ENCODE measurements at places on chromosomes 13 and 19. TPM values are rescaled to one million over a fixed set of nuclear protein-coding genes. Genes with fewer than 3 reads are reported as not detected.

The FAM216B gene
- total RNA-seq, result not detected

GRCh38 chr19:11554160-11554559 is 4.9 kb downstream of the ELOF1 start:
- no peak for DNase-seq

- peak; percentile 72 for DNase-seq
Measured at GRCh38 chr19:8308891-8309291, 733 bp upstream of the CD320 start.

GRCh38 chr13:33612641-33613638 is 205.0 kb upstream of the RFC3 start:
- no peak for DNase-seq

DNA sequence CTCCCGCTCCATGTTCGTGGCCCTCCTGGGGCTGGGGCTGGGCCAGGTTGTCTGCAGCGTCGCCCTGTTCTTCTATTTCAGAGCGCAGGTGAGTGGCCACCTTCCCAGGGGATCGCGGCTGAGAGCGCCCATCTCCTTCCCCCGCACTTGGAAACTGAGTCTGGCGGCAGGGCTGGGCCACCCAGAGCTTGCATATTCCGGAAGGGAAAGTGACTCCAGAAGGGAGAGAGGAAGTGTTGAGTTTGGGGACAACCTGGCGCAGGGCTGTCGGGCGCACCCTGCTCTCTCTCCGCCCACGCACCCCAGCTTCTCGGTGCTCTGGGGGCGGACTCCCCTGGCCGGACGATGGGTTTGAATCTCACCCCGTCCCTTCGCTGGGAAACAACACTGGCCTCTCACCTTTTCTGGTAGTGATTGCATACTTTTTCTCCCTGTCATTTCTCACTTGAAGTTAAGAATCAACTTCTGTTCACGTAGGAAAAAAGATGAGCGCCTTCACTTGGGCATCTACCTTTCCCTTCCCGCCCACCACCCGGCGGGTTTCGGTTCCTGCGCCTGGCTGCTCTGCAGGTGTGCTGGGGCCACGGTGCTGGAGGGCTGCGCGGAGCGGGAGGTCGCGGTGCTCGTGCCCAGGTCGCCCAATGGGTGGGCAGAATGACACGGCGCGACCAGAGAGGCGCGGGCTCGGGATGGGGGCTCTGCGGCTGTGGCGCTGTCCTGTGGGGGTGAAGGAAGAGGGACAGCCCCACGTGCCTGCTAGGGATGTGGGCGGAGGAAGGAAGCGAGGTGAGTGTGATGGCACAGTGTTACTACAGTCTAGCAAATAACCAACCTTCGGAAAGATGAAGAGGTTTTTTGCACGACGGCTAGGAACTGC is 721 bp downstream of the TNFSF11 start:
- no peak for DNase-seq

DNA sequence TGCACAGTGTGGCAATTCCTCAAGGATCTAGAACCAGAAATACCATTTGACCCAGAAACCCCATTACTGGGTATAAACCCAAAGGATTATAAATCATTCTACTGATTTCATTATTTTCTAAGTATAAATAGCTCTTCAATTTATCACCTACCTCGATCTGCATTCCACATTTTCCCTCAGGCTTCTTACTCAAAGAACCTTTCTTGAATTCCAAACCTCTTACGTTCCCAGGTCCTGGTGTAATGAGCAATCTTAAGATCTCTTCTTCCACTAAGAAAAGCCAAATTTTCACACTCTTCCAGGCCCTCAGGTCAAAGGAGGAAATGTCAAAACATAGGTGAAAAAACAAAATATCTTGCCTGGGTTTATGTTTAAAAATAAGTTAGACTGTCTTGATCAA is 237.3 kb upstream of the GPC6 start:
- DNase-seq, result no peak

The ZNF564 gene
- total RNA-seq, result 8.3 TPM

The LYL1 gene
- total RNA-seq, result 6.7 TPM

GRCh38 chr13:64553411-64554129 is 2676.6 kb downstream of the PCDH9 start:
- no peak for DNase-seq

GRCh38 chr13:25675060-25675459 is 303.3 kb downstream of the ATP8A2 start:
- DNase-seq, result no peak

The CEACAM5 gene
- 14.0 TPM for total RNA-seq

DNA sequence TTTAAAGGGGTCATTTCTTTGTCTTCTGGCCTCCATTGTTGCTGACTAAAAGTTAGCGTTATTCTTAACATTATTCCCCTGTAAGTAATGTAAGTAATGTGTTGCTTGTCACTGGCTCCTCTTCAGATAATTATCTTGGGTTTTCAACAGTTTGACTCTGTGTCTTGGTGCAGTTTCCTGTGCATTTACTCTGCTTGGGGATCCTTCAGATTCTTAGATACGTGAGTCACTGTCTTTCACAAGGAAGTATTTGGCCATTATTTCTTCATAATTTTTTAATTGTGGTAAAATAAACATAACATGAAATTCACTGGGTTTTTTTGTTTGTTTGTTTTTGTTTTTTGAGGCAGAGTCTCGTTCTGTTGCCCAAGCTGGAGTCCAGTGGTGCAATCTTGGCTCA is 13.5 kb upstream of the OR7D2 start:
- DNase-seq, result no peak

DNA sequence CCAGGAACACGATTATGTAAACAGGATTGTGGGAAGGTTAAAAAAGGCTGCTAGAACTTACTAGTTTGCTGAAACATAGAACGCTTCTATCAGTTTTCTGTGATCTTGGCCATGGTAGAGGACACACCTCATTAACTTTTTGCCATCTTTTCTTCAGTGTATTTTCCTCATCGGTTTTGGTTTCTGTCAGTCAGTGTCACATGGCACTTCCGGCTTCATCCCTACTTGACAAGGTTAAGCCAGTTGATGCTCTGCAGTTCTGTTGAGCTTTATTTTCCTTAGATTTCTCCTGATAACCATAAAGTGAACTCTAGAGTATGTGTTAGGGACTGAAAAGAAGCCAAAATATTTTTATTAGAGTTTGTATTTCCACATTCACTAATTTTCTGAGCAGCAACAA is 147.5 kb downstream of the NDFIP2 start:
- no peak for DNase-seq

The OVOL3 gene
- not detected for total RNA-seq

The IGFL3 gene
- total RNA-seq, result 46.7 TPM

DNA sequence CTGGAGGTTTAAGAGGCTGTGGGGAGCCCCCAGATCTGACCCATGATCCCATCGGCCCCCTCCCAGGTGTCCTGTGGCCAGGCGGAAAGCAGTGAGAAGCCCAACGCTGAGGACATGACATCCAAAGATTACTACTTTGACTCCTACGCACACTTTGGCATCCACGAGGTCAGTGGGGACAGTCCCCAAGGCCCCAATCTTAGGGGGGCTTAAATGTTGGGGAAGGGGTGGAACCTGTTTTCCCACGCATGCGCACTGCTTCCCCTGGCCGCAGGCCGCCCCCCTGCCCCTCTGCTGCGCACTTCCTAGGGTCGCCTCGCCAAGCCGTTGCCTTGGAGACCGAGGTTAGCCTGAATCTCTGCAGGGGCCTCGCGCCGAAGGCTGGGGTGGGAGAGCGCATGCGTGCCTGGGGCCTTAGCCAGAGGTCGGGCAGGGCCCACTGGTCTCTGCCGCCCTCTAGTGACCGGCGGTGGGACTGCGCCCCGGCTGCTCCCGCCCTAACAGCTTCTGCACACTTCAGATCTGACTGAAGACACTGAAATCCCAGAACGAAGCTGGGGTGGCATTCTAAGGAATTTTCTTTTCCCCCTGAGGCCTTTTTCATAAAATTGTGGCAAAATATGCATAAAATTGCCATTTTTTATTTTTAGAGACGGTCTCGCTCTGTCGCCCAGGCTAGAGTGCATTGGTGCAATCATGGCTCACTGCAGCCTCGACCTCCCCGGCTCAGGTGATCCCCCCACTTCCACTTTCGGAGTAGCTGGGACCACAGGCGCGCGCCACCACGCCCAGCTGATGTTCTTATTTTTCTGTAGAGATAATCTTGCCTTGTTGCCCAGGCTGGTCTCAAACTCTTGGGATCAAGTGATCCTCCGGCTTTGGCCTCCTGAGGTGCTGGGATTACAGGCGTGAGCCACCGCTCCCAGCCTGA is 3.6 kb downstream of the PRMT1 start:
- DNase-seq, result peak; percentile 81

DNA sequence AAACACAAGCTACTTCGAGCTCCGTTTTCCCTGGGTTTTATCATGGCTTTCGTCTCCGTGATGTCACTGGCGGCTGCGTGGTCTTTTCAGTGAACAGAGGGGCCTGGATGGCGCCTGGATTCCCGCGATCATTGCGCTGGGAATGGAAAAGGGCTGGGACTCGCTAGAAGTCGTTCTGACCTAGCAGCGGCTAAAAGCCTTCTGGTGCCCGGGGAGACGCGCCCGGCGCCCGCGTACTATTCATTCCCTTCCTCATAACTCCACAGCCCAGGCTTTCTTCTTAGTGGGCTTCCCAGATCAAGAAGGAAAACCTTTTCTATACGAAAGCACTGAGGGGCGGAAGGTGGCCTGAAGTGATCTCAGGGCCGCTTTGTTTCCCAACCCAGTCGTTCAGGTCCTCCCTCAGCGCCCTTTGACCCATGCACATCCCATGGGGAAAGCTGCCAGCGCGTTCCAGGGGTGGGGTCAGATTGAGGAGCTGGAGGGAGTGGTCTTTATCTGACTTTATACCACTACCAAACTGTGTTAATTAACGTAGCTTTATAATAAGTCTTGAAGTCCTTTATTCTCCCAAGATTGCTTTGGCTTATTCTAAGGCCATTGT is 96.6 kb downstream of the ELF1 start:
- DNase-seq, result no peak

The GRAMD1A gene
- total RNA-seq, result 49.2 TPM

The ADM5 gene
- 3.4 TPM for total RNA-seq

DNA sequence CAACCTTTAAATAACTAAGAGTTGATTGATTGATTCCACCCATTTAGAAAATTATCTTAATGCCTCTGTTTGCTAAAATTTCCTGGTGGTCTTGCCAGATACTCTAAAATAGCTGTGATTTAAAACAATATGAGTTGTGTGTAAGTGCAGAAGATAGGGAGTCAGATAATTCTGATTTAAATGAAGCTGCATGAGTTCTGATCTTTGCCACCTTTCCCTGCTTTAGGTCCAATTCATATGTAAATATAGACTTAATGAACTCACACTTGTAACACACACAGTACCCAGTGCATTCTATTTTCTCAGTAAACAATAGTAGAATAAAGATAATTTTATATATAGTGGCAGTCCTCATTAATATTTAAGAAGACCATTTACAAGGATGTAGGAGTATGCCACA is 981.8 kb downstream of the SLITRK1 start:
- no peak for DNase-seq

The TRPC4 gene
- total RNA-seq, result 0.39 TPM

The NCAN gene
- not detected for total RNA-seq

Data from lower leg skin (tissue), 4 donors.